Sciatic nerve (tissue), 2 donors: ENCODE measurements at places on chromosomes 16 and 17.

- DNase-seq: no peak
These were observed 1.5 kb downstream of the TEX2 start for GRCh38 chr17:64261417-64262145.

DNA sequence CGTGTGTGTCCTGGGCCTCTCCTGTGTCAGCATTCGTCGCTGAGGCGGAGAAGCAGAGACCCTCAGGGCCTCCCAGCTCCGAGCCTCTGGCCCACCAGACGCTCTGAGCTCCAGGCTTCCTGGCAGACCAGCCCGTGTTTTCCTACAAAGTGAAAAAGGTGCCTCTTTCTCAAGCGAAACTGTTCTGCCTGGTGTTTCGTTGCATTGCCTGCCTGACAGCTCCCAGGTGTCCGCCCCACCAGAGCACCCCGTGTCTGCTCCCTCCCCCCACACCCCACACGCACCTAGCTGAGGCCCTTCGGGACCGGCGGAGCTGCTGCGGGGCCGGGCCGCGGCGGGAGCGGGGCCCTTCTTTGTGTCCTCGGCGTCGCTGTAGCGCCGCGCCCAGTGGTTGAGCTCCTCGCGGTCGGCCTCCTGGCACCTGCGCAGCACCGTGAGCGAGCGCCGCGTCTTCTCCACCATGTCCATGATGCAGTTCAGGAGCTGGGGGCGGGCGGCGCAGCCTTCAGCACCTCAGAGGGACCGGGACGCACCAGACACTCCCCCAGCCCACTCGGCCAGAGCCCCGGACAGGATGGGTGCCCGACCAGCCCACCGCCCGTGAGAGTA lies 14.7 kb upstream of the PABPN1L start:
- no peak for DNase-seq

DNA sequence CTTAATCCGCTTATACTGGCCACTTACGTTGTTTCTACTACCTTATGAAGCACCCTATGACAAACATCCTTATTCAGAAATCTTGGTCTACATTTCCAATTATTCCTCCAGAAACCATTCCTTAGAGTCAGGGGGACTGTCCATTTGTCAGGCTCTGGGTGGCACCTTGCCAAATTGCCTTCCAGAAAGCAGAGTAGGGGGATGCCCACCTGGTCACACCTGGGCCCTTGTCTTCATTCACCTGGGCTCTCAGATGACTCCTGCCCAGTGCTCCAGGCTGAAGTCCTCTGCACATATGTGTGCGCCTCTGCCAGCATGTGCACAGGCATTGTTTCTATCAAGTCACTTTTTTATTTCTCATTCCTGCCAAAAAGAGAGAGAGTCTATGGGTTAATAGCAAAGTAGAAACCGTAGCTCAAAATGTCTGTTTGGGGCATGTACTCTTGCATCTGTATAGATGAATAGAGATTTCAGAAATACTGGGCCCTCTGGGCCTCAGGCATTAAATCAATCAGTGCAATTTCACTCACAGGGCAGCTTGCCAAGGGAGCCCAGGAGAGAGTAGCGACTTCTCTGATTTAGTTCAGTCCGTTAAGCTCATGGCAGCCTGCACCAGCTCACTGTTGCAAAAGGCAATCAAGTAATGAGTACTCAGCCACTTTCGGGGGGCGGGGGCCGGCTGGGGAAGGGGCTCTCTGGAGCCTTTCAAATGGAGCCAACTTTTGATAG lies 104.7 kb downstream of the SOCS1 start:
- no peak for DNase-seq

DNA sequence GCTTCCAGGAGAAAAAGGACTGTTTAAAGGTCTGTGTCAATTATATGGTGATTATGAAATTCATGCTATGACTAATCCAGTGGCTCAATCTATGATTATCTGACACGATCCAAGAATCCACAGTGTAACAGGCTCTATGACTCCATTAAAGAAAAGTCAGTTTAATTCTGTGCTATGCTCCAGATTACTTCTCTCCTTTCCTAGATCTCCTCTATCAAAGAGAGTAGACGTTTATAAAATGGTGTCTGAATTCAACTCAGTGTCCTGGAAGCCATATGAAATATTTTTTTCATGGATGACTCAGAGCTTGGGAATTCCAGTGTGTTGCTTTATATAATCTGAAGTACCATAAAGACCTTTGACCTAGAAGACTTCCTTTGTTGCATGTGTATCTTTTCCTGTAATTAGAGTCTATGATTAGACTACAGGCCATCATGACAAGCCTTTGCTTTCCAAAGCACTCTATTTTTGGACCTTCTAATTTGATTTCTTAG lies 27.0 kb upstream of the NF1 start:
- no peak for DNase-seq

DNA sequence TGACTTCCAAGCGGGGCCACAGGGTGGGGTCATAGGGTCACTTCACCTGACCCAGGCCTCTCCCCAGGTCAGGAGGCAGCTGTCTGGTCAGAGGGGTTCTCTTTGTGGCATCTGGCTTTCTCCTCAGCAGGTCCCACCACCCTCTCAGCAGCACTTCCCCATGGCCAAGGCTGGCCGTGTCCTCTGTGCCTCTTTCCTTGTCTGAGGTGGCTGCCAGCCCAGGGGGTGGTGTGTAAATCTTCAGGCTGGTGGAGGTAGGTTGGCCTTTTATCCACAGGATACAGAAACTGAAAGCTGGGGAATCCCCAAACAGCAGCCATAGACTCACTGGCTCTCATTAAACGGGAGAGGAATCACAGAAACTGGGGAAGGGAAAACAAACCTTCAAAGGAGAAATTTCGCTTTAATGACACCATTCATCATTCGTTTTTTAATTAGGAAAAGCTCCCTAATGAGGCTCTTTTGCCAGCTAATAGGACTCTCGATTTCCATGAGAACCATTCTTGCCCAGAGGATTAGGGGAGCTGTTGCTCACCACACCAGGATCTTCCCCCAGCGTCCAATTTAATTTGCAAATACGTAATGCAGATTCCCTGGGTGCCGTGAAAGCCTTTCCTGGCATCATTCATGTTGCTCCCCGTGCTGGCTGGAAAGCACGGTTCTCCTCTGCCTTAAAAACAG lies 18.0 kb downstream of the C17orf75 start:
- no peak for DNase-seq

- no peak for DNase-seq
These were observed 595.0 kb downstream of the WWOX start for GRCh38 chr16:78694414-78694813.
